Mesenchymal stem cell (in vitro differentiated cells and primary cell): ENCODE measurements at places on chromosomes 4 and X.

DNA sequence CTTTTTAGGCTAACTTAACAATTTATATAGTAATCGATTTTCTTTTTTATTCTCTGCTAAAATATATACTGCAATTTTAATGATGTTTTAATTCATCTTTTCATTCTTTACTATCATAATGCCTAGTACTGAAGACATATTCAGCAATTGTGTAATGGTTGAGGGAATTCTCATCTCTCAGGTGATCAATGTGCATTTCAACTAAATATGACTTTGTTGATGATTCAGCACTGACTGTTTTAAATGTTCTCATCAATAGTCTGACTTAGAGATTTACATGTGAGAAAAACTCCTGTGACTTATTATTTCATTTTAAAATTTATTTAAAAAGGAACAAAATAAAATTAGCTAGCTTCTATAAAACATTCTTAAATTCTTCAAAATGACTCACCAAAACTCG is 1450.3 kb downstream of the STIM2 start:
- no peak overlapping the region for H3K4me3 ChIP-seq
- no peaks in the 10 kb centered on the region for H3K4me1 ChIP-seq
- H3K36me3 ChIP-seq: no peaks in the 10 kb centered on the region
- no peak for DNase-seq
- H3K27me3 ChIP-seq: no peaks in the 10 kb centered on the region
- H3K27ac ChIP-seq: no peak overlapping the region

DNA sequence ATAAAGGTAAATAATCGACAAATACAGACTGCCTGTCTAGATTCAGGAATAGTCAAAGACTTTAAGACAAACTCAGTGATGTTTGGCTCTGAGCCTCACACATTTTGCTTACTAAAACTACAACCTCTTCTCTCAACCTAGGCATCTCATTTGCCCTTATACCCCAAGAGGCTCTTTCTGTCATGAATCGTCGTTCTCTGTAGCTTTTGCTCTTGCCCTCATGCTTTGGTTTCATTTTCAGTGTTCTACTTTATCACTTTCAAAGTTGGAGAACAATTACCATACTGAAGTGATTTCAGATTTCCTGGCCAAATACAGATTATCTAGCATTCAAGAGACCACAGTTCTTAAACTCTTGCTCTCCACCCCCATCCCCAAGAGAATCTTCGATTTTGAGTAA is 114.1 kb upstream of the RAP2C start:
- H3K27ac ChIP-seq: no peak overlapping the region
- DNase-seq: no peak
- H3K4me1 ChIP-seq: no peaks in the 10 kb centered on the region
- H3K27me3 ChIP-seq: no peaks in the 10 kb centered on the region

DNA sequence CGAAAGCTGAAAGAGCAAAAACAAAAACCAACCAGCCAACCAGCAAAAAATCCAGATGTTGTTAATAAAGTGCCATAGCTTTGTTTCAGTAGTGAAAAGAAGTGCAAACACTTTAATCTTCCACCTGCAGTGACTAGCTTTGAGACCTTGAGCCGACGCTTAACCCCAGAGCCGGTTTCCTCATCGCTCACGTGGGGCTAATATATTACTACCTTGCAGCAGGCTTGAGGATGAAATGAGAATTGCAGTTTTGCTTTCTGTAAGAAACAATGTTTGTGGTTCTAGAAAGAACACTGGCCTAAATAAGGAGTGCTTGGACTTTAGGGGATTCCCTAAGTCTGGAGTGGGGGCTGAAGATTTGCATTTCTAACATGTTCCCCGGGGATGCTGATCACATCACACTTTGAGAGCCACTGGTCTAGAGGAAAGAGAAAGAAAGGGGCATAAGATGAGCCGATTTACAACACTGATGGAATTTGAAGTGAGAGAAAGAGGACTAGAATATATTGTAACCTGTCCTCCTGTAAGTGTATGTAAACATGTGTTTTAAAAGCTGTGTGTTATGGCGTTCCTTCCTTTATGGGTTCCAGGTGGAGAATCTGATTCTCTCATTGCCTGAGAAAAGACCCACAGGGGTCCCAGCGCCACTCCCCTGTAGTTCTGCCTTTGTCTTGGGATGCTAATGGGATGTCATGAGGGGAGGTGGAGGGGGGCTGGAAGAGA is 1.4 kb downstream of the FGF2 start:
- H3K36me3 ChIP-seq: no peaks in the 10 kb centered on the region
- DNase-seq: peak; percentile 86
- H3K4me3 ChIP-seq: peak overlapping the region; percentile 90
- peak overlapping the region; percentile 75 for H3K27ac ChIP-seq

- no peaks in the 10 kb centered on the region for H3K36me3 ChIP-seq
- H3K4me1 ChIP-seq: no peaks in the 10 kb centered on the region
- no peak overlapping the region for H3K27ac ChIP-seq
- H3K4me3 ChIP-seq: no peak overlapping the region
- DNase-seq: no peak
These were observed 892.6 kb upstream of the LCORL start for GRCh38 chr4:18914182-18914581.

- no peaks in the 10 kb centered on the region for H3K4me1 ChIP-seq
- no peak for DNase-seq
- H3K36me3 ChIP-seq: peaks cover 26% of the 10 kb centered on the region
- no peak overlapping the region for H3K4me3 ChIP-seq
These were observed 82.7 kb downstream of the MANBA start for GRCh38 chr4:102678107-102678506.

DNA sequence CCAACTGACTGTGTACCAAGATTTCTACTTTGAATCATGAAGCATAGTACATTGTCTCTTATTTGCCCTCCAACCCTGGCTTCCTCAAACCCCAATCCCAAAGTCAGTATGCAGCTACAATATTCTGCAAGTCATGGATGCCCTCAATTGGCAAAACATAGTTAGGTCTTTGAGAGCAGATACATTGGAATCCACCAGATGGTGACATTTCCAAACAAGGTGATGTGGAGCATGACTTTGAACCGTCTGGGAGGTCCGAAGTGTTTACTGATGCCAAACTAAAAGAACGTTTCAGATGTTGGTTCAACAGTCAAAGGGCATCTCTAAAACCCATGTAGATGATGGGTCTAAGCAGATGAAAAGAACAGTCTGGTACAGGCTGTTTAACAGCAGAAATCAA is 43.7 kb upstream of the FRMD7 start:
- no peak overlapping the region for H3K27ac ChIP-seq
- no peaks in the 10 kb centered on the region for H3K4me1 ChIP-seq
- DNase-seq: no peak
- H3K36me3 ChIP-seq: no peaks in the 10 kb centered on the region
- no peaks in the 10 kb centered on the region for H3K27me3 ChIP-seq
- H3K4me3 ChIP-seq: no peak overlapping the region

- no peaks in the 10 kb centered on the region for H3K27me3 ChIP-seq
- no peak overlapping the region for H3K4me3 ChIP-seq
- H3K4me1 ChIP-seq: no peaks in the 10 kb centered on the region
- DNase-seq: no peak
- no peak overlapping the region for H3K27ac ChIP-seq
These were observed 218.4 kb upstream of the HCCS start for GRCh38 chrX:10892621-10893225.

DNA sequence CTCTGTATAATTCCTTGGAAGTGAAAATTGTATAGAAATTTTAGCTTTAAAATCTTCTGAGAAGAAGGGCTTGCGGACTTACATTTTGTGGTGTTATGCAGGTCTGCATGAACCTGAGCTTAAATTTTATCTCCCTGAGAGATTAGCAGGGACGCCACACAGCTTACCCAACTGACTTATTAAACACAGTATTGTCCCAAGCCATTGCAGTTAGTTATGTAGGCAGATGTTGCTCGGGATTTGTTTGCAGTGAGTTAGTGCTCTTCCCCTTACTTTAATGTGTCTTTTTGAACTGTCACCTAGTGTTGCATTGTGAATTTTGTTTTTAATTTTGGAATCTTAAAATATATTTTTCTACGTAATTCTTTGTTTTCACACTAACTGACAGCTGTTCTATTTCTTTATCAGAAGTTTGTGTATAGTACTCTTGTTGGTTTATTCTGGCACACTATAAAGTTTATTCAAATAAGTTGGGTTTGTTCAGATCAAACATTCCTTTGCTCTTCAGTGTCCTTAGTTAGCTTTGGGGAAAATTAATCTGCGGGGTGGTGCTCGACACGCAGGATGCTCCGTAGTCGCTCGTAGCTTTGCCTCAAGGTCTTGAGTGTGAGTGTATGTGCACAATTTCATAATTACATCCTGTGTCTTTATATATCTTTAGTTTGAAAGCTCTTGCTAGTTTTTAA is 145.4 kb downstream of the STIM2 start:
- H3K4me1 ChIP-seq: no peaks in the 10 kb centered on the region
- H3K27me3 ChIP-seq: no peaks in the 10 kb centered on the region
- DNase-seq: no peak
- no peak overlapping the region for H3K27ac ChIP-seq
- H3K4me3 ChIP-seq: no peak overlapping the region
- H3K36me3 ChIP-seq: no peaks in the 10 kb centered on the region

DNA sequence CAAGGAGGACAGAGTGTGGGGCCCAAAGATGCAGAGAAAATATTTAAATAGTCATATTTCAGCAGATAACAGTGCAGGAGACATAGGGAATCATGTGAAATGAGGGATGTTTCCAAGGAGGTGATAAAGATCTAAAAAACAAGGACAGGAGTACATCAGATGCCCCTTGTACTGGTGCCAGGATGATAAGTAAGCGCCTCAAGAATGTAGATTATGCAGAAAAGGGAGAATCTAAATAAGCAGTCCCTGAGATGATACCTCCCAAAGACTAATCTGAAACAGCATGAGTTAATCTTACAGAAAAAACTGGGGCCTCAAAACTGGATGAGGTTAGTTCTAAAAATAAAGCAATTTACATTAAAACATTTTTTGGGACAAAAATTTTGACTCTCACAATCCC is 136.1 kb upstream of the WDFY3 start:
- H3K36me3 ChIP-seq: no peaks in the 10 kb centered on the region
- H3K27ac ChIP-seq: no peak overlapping the region
- no peak overlapping the region for H3K4me3 ChIP-seq
- no peaks in the 10 kb centered on the region for H3K4me1 ChIP-seq

GRCh38 chr4:113325876-113326615 is 276.6 kb downstream of the ANK2 start:
- no peaks in the 10 kb centered on the region for H3K27me3 ChIP-seq
- no peak for DNase-seq
- no peak overlapping the region for H3K4me3 ChIP-seq

- no peaks in the 10 kb centered on the region for H3K27me3 ChIP-seq
- H3K27ac ChIP-seq: no peak overlapping the region
- H3K36me3 ChIP-seq: no peaks in the 10 kb centered on the region
- no peak overlapping the region for H3K4me3 ChIP-seq
- no peak for DNase-seq
- H3K4me1 ChIP-seq: peaks cover 1% of the 10 kb centered on the region
These were observed 350.8 kb downstream of the PDGFC start for GRCh38 chr4:156620786-156621185.

- no peak for DNase-seq
- H3K4me1 ChIP-seq: peaks cover under 1% of the 10 kb centered on the region
These were observed 16.2 kb upstream of the PUDP start for GRCh38 chrX:7164174-7164573.

DNA sequence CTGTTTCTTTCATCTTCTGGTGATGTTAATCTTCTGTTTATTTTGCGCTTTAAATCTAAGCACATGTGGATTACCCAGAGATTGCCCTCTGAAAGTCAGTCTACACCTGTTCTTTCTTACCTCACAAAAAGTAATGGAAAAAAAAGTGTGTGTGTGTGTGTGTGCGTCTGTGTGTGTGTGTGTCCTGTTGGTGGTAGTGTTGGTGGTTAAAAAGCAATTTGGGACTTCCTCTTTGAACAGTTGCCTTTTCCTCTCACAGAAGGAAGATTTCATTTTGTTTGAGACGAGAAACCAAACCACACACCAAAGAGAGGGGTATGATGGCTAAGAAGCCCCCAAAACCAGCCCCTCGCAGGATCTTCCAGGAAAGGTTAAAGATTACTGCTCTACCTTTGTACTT is at the start of gene STAP1:
Gene STAP1 (plus strand): TSS at position 235 of the 400 bp plus-strand sequence. CDS start 83 bp downstream, at position 318.
- no peak within 1 kb of the TSS for H3K4me3 ChIP-seq
- no peaks in the 10 kb centered on the region for H3K36me3 ChIP-seq
- H3K27ac ChIP-seq: no peak within 1 kb of the TSS
- DNase-seq: no peak

GRCh38 chr4:73892966-73893365 is 23.8 kb downstream of the CXCL1 start:
- no peak for DNase-seq
- H3K4me1 ChIP-seq: peaks cover 9% of the 10 kb centered on the region
- no peaks in the 10 kb centered on the region for H3K36me3 ChIP-seq
- no peaks in the 10 kb centered on the region for H3K27me3 ChIP-seq

- H3K27me3 ChIP-seq: no peaks in the 10 kb centered on the region
- H3K4me1 ChIP-seq: peaks cover 2% of the 10 kb centered on the region
- H3K27ac ChIP-seq: peak overlapping the region; percentile 53
- DNase-seq: peak; percentile 85
These were observed 197.8 kb downstream of the PALLD start for GRCh38 chr4:168694667-168695066.

- peak; percentile 6 for DNase-seq
- no peaks in the 10 kb centered on the region for H3K27me3 ChIP-seq
- no peak overlapping the region for H3K4me3 ChIP-seq
- H3K27ac ChIP-seq: no peak overlapping the region
- H3K36me3 ChIP-seq: no peaks in the 10 kb centered on the region
- no peaks in the 10 kb centered on the region for H3K4me1 ChIP-seq
These were observed 171.8 kb upstream of the CLNK start for GRCh38 chr4:10856271-10856782.

- no peaks in the 10 kb centered on the region for H3K36me3 ChIP-seq
- no peak overlapping the region for H3K4me3 ChIP-seq
- no peaks in the 10 kb centered on the region for H3K4me1 ChIP-seq
- no peak for DNase-seq
These were observed 339.2 kb downstream of the DCAF12L2 start for GRCh38 chrX:125826774-125827451.

DNA sequence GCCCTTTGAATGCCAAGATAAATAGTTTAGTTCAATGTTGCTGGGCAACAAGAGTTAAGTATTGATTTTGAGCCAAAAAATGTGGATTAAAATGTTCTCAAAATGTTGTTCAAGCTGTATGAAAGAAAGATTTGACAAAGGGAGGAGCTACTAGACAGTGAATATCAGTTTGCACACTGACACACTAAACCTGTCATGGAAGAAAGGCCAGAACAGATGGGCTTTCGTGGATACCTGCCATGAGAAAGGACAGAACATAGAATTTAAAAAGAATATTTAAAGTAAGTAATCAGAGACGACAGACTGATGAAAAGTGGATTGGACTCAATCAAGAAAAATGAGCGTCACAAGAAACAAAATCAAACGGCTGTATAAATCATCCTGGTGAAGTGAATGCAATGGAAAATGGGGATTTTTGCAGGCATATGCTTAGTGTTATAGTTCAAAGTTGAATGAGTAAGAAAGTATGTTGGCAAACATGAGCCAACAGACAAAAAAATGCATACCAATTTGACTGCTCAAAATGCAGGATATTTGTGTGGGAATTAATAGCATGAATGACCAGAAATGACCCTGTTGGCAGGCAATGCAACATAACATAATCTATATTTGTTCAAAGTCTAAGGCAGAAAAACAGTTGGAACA is 7.4 kb downstream of the PCDH18 start:
- H3K27me3 ChIP-seq: no peaks in the 10 kb centered on the region
- H3K36me3 ChIP-seq: peaks cover 6% of the 10 kb centered on the region
- no peak overlapping the region for H3K27ac ChIP-seq
